ENCODE measurements at places on chromosomes 3 and 15. TPM values are rescaled to one million over a fixed set of nuclear protein-coding genes. Genes with fewer than 3 reads are reported as not detected.

Gene STAB1
- 0.09 TPM for total RNA-seq

Gene SELENOK
- total RNA-seq: 35.8 TPM

Gene HAPLN3
- total RNA-seq: 63.2 TPM

Gene GOLGA6L4
- 1.0 TPM for total RNA-seq

Gene RTP1
- not detected for total RNA-seq

Gene MESP2
- total RNA-seq: not detected

Gene PCSK6
- total RNA-seq: 2.7 TPM

Gene SLCO2A1
- total RNA-seq: not detected

Gene LSG1
- 41.3 TPM for total RNA-seq

Gene GRAMD1C
- total RNA-seq: 0.29 TPM

Gene FSD2
- total RNA-seq: not detected

Gene SHISA5
- 65.9 TPM for total RNA-seq

Gene GOLGA6L9
- total RNA-seq: 3.9 TPM

Gene CLDN18
- total RNA-seq: not detected

- DNase-seq: no peak
Observed at GRCh38 chr3:186487819-186488218, 56.4 kb downstream of the CRYGS start.

GRCh38 chr15:92011611-92012367 lies 158.3 kb downstream of the SLCO3A1 start:
- DNase-seq: peak; percentile 46

GRCh38 chr3:29057326-29057725 lies 223.5 kb upstream of the RBMS3 start:
- no peak for DNase-seq

- DNase-seq: no peak
Observed at GRCh38 chr3:57151021-57151449, 14.1 kb downstream of the IL17RD start.

- DNase-seq: no peak
Observed at GRCh38 chr3:11580645-11581044, 63.1 kb downstream of the VGLL4 start.

DNA sequence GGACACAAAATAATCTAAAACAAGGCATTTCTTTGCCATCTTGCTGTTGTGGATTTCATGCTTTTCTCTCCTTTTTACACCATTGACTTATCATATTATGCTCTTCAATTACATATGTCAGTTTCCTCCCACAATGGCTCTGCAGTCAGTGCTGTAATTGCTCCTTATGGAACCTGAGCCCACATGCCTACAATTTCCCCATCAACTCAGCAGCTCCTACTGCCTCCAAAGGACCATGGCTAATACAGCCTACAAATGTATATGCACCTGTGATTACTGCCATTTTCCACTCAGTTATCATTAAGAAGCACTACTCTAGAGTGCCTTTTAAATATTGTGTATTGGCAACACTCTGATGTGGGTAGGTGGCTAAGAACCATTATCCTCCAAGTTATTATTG lies 30.8 kb downstream of the RTP4 start:
- DNase-seq: no peak

GRCh38 chr3:150765949-150766720 lies 3.2 kb upstream of the SIAH2 start:
- DNase-seq: peak; percentile 47

- DNase-seq: no peak
Observed at GRCh38 chr3:163504974-163505373, 1573.3 kb downstream of the SI start.

GRCh38 chr3:142159083-142159740 lies 9.9 kb upstream of the TFDP2 start:
- DNase-seq: no peak

DNA sequence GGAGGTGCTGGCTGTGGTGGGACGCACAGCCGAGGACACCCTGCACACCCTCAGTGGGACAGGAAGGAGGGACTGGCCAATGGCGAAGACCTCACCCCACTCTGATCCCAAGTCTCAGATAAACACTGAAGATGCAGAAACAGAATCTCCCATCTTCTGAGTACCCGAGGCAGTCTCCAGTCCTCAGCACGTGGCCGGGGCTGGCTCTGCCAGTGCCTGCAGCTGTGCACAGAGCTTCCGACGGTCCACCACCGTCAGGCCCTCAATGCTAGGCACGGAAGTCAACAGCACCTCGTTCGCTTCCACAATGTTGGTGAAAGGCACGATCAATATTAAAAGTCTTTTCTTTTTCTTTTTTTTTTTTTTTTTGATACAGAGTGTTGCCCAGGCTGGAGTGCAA lies 16.8 kb upstream of the OCA2 start:
- no peak for DNase-seq

DNA sequence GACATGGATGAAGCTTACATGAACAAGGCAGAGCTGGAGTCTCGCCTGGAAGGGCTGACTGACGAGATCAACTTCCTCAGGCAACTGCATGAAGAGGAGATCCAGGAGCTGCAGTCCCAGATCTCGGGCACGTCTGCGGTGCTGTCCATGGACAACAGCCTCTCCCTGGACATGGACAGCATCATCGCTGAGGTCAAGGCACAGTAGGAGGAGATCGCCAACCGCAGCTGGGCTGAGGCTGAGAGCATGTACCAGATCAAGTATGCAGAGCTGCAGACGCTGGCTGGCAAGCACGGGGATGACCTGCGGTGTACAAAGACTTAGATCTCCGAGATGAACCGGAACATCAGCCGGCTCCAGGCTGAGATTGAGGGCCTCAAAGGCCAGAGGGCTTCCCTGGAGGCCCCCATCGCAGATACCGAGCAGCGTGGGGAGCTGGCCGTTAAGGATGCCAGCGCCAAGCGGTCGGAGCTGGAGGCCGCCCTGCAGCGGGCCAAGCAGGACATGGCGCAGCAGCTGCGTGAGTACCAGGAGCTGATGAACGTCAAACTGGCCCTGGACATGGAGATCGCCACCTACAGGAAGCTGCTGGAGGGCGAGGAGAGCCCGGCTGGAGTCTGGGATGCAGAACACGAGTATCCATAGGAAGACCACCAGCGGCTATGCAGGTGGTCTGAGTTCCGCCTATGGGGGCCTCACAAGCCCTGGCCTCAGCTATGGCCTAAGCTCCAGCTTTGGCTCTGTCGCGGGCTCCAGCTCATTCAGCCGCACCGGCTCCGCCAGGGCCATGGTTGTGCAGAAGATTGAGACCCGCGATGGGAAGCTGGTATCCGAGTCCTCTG lies 77.6 kb downstream of the CLDN11 start:
- DNase-seq: no peak

GRCh38 chr3:185781759-185782158 lies 43.1 kb downstream of the IGF2BP2 start:
- no peak for DNase-seq

GRCh38 chr3:59658274-59658673 lies 608.4 kb upstream of the CFAP20DC start:
- no peak for DNase-seq

- DNase-seq: no peak
Observed at GRCh38 chr3:39347586-39347876, 18.0 kb downstream of the CCR8 start.

DNA sequence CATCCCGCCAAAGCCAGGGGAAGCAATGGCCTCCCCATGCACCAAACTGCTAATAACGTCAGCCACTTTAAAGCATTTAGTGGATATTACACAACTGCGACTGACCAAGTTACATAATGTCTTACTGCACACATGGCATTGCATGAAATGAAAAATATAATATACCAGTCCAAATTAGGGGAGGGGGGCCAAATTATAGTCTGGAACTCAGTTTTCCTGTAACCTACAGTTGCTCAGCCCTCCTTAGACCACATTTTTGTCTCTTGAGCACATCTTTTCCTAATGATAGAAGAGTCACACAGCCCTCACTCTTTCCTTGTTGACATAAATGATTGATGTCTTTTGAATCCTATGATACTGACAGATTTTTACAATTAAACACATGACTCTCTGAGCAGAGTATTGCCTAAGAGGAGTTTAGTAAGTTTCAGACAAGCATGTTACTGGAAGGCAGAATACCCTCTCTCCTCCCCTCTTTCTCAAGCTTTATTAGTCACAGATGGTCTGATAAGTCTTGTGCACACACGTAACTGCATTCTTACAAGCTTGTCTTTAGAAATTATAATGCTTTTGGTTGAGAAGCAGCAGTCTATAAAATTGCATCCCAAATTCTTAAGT lies 1.1 kb upstream of the PLD1 start:
- no peak for DNase-seq

GRCh38 chr3:54337846-54338245 lies 215.5 kb downstream of the CACNA2D3 start:
- no peak for DNase-seq

DNA sequence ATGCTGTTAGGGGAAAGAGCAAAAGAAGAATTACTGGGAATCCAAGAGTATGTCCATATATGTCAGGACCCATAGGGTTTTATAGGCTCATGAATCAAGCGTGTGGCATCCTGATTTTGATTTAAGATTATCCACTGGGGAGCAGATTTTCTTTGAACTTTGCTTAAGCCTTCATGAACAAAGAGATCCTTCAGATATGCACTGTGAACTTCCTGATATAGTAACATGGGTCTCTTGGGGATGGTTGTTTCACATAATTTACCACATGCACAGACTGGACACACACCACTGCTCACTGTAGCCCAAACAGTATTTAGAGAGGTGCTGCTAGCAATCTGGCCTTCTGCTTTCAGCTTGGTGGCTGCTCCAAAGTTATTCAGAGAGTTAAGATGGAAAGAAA lies 200.9 kb upstream of the ZPLD1 start:
- no peak for DNase-seq

- no peak for DNase-seq
Observed at GRCh38 chr3:59064728-59065127, 14.9 kb upstream of the CFAP20DC start.

GRCh38 chr15:73504885-73505284 lies 61.9 kb downstream of the REC114 start:
- no peak for DNase-seq

DNA sequence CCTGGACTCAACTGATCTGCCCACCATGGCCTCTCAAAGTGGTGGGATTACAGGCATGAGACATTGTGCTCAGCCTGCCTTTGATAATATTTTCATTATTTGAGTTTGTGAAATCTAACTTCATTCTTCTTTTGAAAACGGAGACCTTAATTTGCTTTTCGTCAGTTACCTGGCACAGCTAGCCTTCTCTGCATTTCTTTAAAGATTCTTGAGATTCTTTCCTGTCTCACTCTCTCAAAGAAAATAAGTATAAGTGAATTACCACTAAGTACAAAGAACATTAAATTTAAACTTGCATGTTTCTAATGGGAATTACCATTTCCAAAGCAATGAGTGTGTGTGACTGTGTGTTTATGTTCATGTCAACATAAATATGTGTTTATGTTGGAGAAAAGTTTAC lies 187.9 kb downstream of the NFKBIZ start:
- no peak for DNase-seq

- DNase-seq: no peak
Observed at GRCh38 chr3:45055032-45055410, 28.9 kb downstream of the CLEC3B start.

GRCh38 chr3:54123003-54123775 lies 837 bp downstream of the CACNA2D3 start:
- DNase-seq: no peak
